ENCODE measurements at places on chromosomes 4 and X.
A peak's percentile ranks its signal among the peaks of the same experiment; 100 is the strongest.

GRCh38 chrX:129957241-129958082 lies 25.0 kb upstream of the BCORL1 start:
- DNase-seq = peak; percentile 41
- H3K27ac ChIP-seq = no peak overlapping the region
- peak overlapping the region; percentile 51 for H3K4me3 ChIP-seq
- peaks cover 2% of the 10 kb centered on the region for H3K36me3 ChIP-seq
- H3K27me3 ChIP-seq = peaks cover 8% of the 10 kb centered on the region

DNA sequence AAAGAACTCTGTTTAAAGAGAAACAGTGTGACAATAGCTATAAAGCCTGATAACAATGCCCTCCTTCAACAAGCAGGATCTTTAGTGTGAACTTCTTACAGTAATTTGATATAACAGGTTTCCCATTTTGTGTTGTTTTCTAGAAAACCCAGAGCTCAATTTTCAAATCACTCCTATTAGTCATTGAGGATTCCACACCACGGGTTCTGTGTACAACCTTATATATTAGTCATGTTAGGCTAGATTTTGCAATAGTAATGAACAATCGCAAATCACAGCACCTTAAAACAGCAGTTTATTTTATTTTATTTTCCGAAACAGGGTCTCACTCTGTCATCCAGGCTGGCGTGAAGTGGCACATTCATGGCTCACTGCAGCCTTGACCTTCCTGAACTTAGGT lies 1020.9 kb upstream of the INTU start:
- no peaks in the 10 kb centered on the region for H3K4me1 ChIP-seq
- H3K27ac ChIP-seq = no peak overlapping the region
- DNase-seq = no peak
- no peak overlapping the region for H3K4me3 ChIP-seq
- no peaks in the 10 kb centered on the region for H3K36me3 ChIP-seq

- no peak overlapping the region for H3K4me3 ChIP-seq
- H3K4me1 ChIP-seq = no peaks in the 10 kb centered on the region
- no peaks in the 10 kb centered on the region for H3K36me3 ChIP-seq
Observed at GRCh38 chr4:128461291-128462102, 173.9 kb upstream of the PGRMC2 start.

GRCh38 chr4:129138810-129139496 lies 43.0 kb downstream of the C4orf33 start:
- no peak for DNase-seq
- H3K36me3 ChIP-seq = no peaks in the 10 kb centered on the region
- H3K4me1 ChIP-seq = no peaks in the 10 kb centered on the region
- H3K27me3 ChIP-seq = peaks cover 2% of the 10 kb centered on the region

DNA sequence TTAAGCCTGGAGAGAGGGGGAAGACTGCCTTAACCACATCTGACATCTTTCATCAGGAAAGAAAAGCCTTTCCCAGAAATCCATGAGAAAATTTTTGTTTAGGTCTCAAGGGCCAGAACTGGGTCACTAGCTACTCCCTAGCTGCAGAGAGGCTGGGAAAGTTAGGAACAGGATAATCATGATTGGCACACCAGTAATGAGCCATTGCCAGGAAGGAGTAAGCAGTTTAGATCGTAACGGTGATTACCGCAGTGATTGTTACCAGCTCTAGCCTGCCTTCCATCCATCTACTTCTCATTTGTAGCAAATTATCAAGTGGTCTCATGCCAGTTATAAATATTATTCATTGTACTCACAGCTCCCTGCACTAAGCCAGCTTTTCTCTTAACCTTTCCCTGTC lies 22.7 kb upstream of the STX18 start:
- H3K27ac ChIP-seq = no peak overlapping the region
- no peak for DNase-seq
- no peaks in the 10 kb centered on the region for H3K36me3 ChIP-seq
- H3K4me3 ChIP-seq = no peak overlapping the region
- H3K27me3 ChIP-seq = no peaks in the 10 kb centered on the region

GRCh38 chr4:96652158-96652557 lies 812.3 kb downstream of the PDHA2 start:
- no peak overlapping the region for H3K27ac ChIP-seq
- H3K27me3 ChIP-seq = no peaks in the 10 kb centered on the region
- no peak overlapping the region for H3K4me3 ChIP-seq
- H3K4me1 ChIP-seq = no peaks in the 10 kb centered on the region
- DNase-seq = no peak

DNA sequence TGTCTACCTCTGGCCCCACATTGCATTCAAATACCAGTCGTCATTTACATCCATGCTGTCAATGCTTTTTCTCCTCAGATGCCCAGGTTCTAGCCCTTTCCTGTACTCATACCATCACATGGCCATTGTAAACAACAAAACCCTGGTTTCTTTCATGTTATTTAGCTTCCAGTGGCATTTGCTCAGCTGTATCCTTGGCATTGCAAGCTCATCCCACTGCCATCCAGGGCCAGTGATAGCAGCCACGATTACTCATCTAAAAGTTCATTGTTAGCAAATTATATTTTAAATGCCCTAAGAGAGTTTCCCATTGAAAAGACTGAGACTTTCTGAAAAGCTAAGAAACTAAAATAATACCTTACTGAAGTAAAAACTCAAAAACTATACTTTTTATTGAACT lies 34.0 kb downstream of the VEGFC start:
- no peak for DNase-seq
- H3K4me1 ChIP-seq = no peaks in the 10 kb centered on the region
- no peaks in the 10 kb centered on the region for H3K27me3 ChIP-seq
- H3K27ac ChIP-seq = no peak overlapping the region

Data from activated T-helper 1 cell treated with anti-CD3 and anti-CD28 coated beads, Interleukin-12 subunit alpha, Interleukin-12 subunit beta, Interleukin-2, Interleukin-4 antibody, amounts not matched to agents 30 ng/mL and 10 ng/mL and 1 ng/mL, durations not matched to agents 14 hours and 24 hours and 36 hours (primary cell).